ENCODE measurements at places on chromosomes 2 and 18. TPM values are rescaled to one million over a fixed set of nuclear protein-coding genes. Genes with fewer than 3 reads are reported as not detected.
A peak's percentile ranks its signal among the peaks of the same experiment; 100 is the strongest.

DNA sequence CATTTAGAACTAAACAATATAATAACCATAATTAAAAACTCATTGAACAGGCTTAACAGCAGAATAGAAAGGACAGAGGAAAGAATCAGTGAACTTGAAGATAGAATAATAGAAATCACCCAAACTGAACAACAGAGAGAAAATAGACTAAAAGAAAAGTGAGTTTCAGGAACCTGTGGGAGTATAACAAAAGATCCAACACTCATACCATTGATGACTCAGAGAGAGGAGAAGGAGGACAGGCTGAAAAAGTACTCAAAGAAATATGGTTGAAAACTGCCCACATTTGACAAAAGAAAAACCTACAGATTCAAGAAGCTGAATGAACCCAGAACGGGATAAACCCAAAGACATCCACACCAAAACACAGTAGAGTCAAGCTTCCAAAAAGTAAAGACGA, 54.2 kb upstream of the FMNL2 start:
- H3K4me3 ChIP-seq: no peak overlapping the region
- no peak overlapping the region for H3K27ac ChIP-seq
- H3K4me1 ChIP-seq: no peaks in the 10 kb centered on the region
- DNase-seq: no peak

- no peaks in the 10 kb centered on the region for H3K27me3 ChIP-seq
- H3K27ac ChIP-seq: no peak overlapping the region
- H3K36me3 ChIP-seq: no peaks in the 10 kb centered on the region
- DNase-seq: no peak
These were observed 227.2 kb upstream of the SETBP1 start for GRCh38 chr18:44453505-44453904.

GRCh38 chr2:28802975-28803429, 7.6 kb upstream of the SPDYA start:
- no peak overlapping the region for H3K4me3 ChIP-seq
- H3K27ac ChIP-seq: peak overlapping the region; percentile 30
- DNase-seq: no peak
- H3K27me3 ChIP-seq: no peaks in the 10 kb centered on the region

GRCh38 chr2:169759987-169760386, 26.4 kb downstream of the KLHL23 start:
- H3K4me3 ChIP-seq: no peak overlapping the region
- peaks cover 5% of the 10 kb centered on the region for H3K36me3 ChIP-seq
- no peak for DNase-seq
- H3K27ac ChIP-seq: peak overlapping the region; percentile 34
- H3K27me3 ChIP-seq: no peaks in the 10 kb centered on the region

The LHCGR gene
- total RNA-seq: not detected

DNA sequence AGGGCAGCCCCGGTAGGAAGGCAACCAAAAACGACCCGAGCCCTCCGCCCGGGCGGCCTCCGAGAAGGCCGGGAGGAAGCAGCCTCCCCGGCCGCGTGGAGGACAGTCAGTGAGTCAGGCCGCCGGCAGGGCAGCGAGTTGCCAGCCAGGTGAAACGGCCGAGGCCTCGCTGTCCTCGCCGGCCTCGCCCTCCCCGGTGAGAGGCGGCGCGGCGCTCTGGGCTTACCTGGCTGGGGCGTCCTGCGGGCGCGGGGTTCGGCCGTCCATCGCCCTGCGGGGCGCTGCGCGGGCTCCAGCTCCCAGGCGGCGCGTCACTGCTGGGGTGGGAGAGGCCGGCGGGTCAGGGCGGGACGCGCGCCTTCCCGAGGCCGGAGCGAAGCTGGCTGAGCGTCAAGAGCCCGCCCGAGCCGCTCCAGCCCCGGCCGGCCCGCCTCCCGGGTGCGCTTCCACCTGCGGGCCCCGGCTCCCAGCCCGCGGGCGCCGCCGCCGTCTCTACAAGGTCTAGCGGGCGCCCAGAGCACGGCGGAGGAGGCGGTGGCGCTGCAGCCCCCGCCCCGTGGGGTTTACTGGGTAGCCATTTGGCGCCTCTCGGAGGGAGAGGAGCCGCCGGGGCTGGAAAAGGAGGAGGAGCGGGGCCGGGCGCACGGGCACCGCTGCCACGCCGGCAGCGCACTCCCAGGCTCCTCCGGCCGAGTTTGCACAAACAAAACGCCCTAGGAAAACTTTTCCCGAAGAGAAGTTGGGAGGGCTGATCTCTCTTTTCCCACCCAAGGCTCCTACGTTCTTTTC, 499 bp downstream of the COBLL1 start:
- peaks cover 38% of the 10 kb centered on the region for H3K36me3 ChIP-seq
- H3K27ac ChIP-seq: peak overlapping the region; percentile 86
- no peaks in the 10 kb centered on the region for H3K27me3 ChIP-seq
- H3K4me3 ChIP-seq: peak overlapping the region; percentile 97
- DNase-seq: peak; percentile 72

GRCh38 chr2:241225545-241225944, 37.1 kb downstream of the ANO7 start:
- DNase-seq: no peak
- no peaks in the 10 kb centered on the region for H3K27me3 ChIP-seq
- H3K27ac ChIP-seq: no peak overlapping the region
- no peaks in the 10 kb centered on the region for H3K4me1 ChIP-seq
- H3K36me3 ChIP-seq: peaks cover 79% of the 10 kb centered on the region
- H3K4me3 ChIP-seq: no peak overlapping the region

The SP140 gene
- total RNA-seq: 10.9 TPM

All from Calu3 (cell line).